ENCODE measurements at places on chromosomes 2 and 18.

GRCh38 chr2:238277695-238278094, 10.7 kb downstream of the PER2 start:
- DNase-seq = no peak

DNA sequence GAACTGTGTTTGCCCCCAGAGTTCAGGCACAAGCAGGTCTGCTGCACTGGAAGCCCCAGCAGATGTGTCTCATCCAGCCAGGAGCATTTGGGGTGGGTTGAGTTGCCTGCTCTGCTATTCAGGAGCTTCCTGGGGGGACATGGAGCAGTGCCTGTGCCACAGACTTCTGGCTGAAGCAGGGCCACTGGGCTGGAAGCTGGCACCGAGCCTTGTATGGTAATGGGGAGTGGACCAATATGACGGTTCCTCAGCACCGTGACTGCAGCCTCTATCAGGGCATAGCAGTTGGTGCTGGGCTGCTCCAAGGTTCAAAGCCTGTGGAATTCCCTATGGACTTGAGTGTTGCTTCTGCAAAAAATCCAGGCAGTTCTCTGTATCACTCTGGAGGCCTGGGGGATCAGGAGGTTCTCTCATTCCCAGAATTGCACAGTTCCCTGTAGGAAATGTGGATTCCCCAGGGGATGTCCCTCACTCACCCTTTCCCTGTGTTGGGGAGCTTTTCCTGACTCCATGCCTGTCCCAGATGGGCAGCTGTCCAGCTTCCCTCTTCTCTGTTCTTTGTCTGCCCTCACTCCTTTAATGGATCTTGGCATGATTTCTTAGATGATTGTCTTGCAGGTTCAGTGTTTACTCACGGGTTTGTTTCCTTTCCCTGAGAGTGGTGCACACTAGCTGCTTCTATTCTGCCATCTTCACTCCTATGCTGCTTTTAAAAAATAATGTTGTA, 37.2 kb upstream of the THSD7B start:
- no peak for DNase-seq

DNA sequence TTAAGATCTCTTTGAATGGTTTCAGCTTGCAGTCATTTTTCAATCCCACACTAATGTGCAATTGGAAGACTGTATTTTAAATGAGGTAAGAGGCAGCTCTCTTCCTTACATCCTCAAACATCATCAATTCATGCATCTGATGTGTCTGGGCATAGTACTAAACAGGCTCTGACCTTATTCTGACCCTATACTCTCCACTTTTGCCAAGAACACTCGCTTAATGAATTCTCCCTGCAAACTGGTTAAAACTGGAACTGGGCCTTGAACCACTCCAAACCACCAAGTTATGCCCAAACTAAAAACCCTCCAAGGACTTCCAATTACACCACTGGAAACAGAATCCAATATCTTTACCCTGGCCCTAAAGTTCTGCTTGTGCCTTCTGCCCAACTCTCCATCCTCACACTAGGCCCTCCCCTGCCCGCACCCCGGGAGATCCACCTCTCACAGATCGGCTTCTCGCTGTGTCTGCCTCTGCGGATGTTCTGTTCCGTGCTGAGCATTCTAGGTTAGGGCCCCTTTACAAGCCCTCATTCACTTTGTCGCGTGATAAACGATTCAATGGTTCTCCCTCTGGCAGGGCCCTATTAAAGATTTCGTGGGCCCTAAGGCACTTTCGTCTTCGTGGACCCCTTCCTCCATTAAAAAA, 1.2 kb downstream of the M1AP start:
- no peak for DNase-seq

DNA sequence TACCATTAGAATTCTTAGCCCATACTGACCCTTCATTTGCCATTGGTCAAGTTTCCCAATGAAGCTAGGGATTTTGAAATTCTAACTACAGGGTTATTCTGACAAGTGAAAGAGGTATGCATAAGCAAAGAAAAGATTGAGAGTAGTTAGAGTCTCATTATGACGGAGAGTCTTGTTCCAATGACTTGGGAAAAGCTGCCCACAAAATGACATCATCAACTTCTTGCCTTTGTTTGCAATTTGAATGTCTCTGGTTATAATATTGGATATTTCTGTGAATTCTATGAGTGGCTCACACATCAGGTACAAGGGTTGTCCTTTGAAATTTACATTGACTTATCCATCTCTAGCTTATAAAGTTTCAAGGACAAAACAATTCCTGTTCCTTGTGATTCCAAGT, 772.2 kb downstream of the TRIB2 start:
- peak; percentile 17 for DNase-seq

- DNase-seq = no peak
Measured at GRCh38 chr18:56861244-56861643, 210.1 kb downstream of the WDR7 start.

GRCh38 chr2:70069049-70069448, 18.2 kb upstream of the PCBP1 start:
- DNase-seq = peak; percentile 97

- DNase-seq = no peak
Measured at GRCh38 chr2:200466425-200467418, 43.1 kb downstream of the KCTD18 start.

GRCh38 chr2:139492131-139492680, 712.0 kb upstream of the NXPH2 start:
- DNase-seq = no peak

GRCh38 chr2:155643056-155643775, 689.3 kb downstream of the NR4A2 start:
- DNase-seq = no peak

- DNase-seq = no peak
Measured at GRCh38 chr2:193272011-193272410, 1077.3 kb upstream of the TMEFF2 start.

GRCh38 chr2:3445891-3446290, 66.4 kb downstream of the TRAPPC12 start:
- DNase-seq = no peak

DNA sequence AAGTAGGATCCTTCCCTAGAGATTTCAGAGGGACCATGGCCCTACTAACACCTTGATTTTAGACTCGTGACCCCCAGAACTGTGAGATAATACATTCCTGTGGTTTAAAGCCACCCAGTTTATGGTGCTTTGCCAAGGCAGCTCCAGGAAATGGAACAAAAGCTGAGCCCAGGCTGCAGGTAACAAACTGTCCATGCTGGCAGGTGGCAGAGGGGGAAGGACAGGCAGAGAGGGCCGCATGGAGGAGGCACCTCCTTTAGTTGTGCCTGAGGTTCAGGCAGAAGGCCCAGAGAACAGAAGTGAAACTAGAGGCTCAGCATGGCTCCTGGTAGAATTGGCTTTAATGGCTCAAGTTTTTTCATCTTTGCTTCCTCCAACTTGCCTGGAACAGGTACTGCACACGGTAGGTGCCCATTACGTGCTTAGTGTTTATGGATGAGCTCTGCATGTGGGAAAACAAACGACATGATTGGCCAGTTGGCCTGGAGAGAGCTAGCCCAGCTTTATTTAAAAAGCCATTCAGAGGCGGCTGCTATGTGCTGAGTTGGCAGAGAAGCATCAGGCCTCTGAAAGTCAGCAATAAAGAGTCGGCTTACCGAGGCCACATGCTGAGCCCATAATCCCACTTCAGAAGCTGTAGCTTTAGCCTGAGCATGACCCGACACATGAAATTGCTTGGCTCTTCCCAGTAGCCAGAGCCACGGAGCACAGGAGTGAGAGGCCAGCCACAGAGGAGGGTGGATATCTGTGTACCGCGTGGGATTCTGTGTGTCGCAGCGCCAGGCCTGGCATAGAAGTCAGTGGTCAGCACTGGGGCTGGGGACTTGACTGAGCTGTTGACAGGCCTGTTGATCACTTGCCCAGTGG, 36.5 kb downstream of the HS1BP3 start:
- no peak for DNase-seq

GRCh38 chr2:108417254-108417653, 31.8 kb upstream of the GCC2 start:
- peak; percentile 37 for DNase-seq

- DNase-seq = no peak
Measured at GRCh38 chr2:15348045-15348444, 213.1 kb downstream of the NBAS start.

- peak; percentile 96 for DNase-seq
Measured at GRCh38 chr2:46326231-46326980, 29.2 kb downstream of the EPAS1 start.

- DNase-seq = peak; percentile 9
Measured at GRCh38 chr18:75204732-75205513, 4.0 kb downstream of the PTGR3 start.

DNA sequence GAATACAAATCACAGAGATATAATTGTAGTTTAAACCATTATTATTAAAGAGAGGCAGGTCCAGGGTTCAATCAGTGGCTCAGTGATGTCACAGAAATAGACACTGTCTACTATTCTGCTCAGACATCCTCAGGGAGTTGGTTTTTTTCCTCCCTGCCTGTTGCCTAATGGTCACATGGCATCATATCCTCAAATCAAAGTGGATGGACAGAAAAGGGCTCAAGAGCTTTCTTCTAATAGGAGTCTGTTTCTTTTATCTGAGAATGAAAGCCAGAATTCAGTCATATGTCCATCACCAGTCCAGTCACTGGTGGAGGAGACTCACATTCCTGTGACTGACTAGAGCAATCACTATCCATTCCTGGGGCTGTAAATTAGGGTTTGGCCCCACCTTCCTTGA, 27.9 kb upstream of the EPC2 start:
- DNase-seq = no peak

DNA sequence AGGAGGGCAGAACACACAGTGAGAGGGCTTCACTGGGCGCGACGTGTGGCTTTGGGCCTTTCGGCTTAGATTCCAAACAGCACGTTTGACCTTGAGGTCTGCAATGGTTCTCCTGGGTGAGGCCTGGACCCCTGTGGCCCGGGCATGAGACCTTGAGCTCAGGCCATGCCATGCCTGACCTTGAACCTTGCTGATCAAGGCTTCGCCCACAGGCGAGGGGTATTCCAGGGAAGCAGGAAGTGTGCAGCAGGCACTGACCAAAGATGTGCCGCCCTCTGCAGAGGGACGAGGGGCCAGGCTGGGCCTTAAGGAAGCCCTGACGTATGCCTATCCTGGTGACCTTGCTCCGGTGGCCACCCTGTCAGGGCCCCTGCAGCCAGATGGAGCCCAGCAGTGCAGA, 178.3 kb upstream of the HDAC4 start:
- DNase-seq = no peak

GRCh38 chr18:31736630-31737029, 24.1 kb downstream of the SLC25A52 start:
- no peak for DNase-seq

DNA sequence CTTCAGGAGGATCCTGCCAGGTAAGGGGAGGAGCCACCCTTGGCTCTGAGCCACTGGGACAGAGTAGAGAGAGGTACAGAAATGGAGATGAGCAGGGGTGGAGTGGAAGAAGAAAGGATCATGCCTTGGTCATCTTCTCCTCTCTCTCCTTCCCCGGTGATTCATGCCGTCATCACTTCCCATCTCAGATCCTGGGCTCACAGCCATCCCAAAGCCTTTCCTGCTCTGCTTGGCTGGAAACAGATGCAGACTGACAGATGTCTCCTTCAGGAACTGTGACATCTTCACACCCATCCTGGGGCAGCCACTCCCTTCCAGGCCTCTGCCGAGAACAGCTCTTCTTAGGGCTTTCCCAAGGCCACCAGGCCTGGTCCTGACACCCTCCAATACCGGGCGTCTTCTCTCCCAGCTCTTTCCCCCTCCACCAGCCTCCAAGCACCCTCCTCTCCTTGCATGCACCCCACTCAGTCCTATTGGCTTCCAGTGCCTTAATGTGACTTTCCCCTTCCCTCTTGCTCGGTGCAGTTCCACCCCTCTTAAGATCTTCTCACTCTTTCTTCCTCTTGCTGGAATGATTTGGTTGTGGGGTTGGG, 58.3 kb upstream of the TNP1 start:
- peak; percentile 80 for DNase-seq

GRCh38 chr2:58107803-58108710, 61.5 kb downstream of the VRK2 start:
- DNase-seq = peak; percentile 98

DNA sequence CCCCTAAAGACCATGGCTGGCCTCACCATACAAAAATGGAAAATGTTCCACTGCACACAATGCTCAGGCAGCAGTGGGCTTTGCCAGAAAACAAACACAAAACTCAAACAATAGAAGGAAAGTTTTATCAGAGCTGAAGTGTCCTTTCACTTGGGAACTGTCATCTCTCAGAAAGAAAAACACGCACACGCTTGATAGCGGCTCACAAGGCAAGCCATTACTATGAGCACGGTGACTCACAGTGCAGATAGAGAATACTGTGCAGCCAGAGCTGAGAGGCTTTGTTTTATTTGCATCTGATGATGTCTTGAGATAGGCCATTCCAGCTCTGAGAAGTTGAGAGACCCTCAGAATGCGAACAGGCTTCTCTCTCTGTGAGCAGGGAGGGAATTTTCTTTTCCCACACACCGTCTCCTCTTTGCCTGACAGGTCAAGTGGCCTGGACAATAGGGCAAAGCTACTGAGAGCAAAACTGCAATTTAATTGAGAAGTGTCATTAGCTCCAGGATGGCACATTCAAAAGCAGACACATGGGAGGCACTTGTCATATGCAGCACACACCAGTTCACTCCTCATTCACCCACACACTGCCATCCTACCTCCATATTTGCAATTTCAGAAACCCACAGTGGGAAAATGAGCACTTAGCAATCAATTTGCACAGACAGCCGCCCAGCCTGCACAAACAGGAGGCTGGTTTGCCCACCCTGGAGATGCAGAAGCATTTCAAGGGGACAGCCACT, 236.6 kb downstream of the SS18 start:
- DNase-seq = no peak

DNA sequence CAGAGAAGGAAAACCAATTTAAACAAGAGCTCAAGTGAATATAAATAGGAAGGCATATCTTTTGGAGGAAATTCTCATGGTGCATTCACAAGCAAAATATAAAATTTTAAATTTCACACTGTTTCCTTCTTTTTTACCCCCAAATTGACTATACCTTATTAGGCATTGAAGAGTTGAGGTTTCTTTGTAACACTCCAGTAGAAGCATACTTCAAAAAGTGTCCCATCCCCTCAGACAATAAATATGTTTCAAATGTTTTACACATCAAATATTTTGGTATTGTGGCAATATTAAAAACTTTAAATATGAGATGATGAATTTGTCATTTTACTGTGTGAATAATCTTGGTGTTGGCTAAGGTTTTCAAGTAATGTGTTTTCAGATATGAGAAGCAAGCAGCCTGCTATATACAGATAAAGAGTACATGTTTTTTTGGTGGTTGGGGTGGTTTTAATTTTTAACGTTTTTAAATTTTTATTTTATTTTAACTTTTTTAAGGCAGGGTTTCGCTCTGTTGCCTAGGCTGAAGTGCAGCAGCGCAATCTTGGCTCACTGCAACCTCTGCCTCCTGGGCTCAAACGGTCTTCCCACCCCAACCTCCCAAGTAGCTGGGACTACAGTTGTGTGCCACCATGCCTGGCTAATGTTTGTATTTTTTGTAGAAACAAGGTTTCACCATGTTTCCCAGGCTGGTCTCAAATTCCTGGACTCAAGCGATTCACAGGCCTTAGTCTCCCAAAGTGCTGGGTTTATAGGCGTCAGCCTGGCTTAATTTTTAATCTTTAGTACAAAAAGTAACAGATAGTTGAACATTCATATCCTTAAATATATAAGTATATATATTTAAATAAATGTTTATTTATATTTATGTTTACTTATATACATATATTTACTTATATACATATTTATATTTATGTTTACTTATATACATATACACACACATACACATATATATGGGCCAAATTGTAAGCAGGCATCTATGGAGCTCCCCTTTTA, 36.5 kb upstream of the DLX1 start:
- DNase-seq = no peak

- DNase-seq = no peak
Measured at GRCh38 chr18:13577781-13578180, 148.6 kb downstream of the FAM210A start.

- peak; percentile 80 for DNase-seq
Measured at GRCh38 chr2:174051741-174052583, 86.8 kb upstream of the SP3 start.

All from epithelial cell of esophagus (primary cell).